ENCODE measurements at places on chromosomes 4 and X.

DNA sequence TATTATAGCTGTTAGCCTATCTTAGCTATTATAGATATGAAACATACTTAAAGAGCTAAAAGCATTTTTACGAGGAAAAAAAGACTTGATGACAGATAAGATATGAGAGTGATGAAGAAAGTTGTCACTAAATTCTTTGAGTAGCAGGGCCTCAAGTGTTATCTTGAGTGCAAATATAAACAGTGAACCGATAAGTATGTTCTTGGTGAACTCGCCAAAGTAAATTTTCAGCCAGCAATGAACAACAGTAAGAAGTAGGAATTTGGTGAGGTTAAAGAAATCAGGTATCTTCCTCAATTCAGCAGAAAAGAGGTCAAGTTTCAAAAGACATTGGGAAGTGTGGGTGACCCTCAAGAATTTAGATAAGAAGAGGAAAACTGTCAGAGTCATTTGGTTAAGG is 471.8 kb upstream of the FTHL17 start:
- DNase-seq, result no peak

DNA sequence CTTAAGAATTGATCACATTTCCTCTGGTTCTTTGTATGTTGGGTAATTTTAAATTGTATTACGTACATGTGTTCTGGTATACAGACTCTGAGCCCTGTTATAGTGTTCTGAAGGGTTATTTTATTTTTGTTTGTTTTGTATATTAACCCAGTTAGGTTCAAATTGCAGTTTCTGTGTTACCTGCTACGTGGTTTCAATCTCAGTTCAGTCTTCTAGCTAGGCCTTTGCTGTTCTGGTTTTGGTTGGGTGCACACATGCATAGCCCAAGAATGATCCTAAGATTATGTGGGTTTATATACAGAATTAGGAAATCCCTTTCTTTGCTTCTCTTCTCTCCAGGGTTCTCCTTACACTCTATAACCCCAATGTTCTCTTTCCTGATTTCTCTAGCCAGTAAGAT is 161.0 kb downstream of the PPP1R2C start:
- DNase-seq, result no peak

DNA sequence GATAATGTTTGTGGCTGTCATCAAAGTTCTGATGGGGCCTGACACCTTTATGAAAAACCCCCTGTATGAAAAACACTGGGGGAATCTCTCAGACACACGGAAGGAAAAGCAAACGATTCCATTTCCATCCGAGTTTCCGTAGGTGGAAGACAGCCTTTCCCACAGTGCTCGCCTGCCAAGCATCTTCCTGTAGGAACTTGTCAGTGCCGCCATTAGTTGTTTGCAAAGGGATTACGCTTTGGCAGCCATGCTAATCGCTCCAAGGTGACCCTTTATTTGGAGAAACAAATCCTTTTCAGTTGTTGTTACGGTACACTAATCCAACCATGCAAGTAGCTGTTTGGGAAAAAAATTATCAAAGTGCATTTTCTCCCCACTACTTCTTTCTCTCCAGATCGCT is 44.4 kb upstream of the STOX2 start:
- DNase-seq, result no peak

- DNase-seq, result no peak
Observed at GRCh38 chr4:113943863-113944262, 35.6 kb downstream of the ARSJ start.

DNA sequence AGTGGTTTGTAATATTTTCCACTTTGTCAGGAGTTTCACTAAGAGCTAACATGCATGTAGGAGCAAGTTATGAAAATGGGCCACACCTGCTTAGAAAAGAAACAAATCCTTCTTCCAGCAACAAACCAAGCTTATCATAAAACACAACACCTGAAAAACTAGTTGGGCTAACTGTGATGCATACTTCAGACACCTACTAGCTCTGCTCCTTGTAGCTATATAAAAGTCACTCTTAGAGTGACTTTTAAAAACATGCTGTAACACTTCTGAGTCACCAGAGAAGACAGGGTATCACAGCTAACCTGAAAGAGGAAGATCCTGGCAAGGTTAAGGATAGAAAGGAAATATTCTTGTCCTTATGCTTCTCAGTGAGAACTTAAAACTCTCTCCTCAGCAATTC is 3.6 kb upstream of the SLAIN2 start:
- DNase-seq, result no peak
